H1 (cell line): ENCODE measurements at places on chromosomes 7 and 10. TPM values are rescaled to one million over a fixed set of nuclear protein-coding genes. Genes with fewer than 3 reads are reported as not detected.

CFAP43 gene
- 0.11 and 0.23 TPM in 2 replicates for total RNA-seq

INHBA gene
- total RNA-seq, result 2.7 and 2.8 TPM in 2 replicates

ZNF425 gene
- 4.0 and 6.1 TPM in 2 replicates for total RNA-seq

MSMB gene
- not detected in 2 replicates for total RNA-seq

HMX2 gene
- total RNA-seq, result 1.3 and 2.0 TPM in 2 replicates

GPR37 gene
- total RNA-seq, result 15.5 and 17.4 TPM in 2 replicates

CCDC136 gene
- total RNA-seq, result 43.7 and 47.7 TPM in 2 replicates

CNNM1 gene
- total RNA-seq, result 0.57 and 0.74 TPM in 2 replicates

MNX1 gene
- total RNA-seq, result 0.39 and 0.52 TPM in 2 replicates

VSTM2A gene
- 0.58 and 0.77 TPM in 2 replicates for total RNA-seq

LRGUK gene
- total RNA-seq, result 2.4 and 3.6 TPM in 2 replicates

AKR1E2 gene
- 3.5 TPM in 2 replicates for total RNA-seq

AKR1C4 gene
- not detected in 2 replicates for total RNA-seq

NXPH1 gene
- total RNA-seq, result 0.40 and 1.0 TPM in 2 replicates

VIPR2 gene
- 2.4 and 3.1 TPM in 2 replicates for total RNA-seq

TAS2R38 gene
- not detected in 2 replicates for total RNA-seq

PTF1A gene
- not detected in 2 replicates for total RNA-seq

ASB15 gene
- not detected in 2 replicates for total RNA-seq

UCMA gene
- 4.1 and 4.6 TPM in 2 replicates for total RNA-seq

FUOM gene
- 21.1 and 22.0 TPM in 2 replicates for total RNA-seq

CLCN1 gene
- 0.33 and 0.41 TPM in 2 replicates for total RNA-seq

EN2 gene
- total RNA-seq, result not detected in 2 replicates

ADGRA1 gene
- total RNA-seq, result 0.08 and 0.17 TPM in 2 replicates

GPR15LG gene
- not detected in 2 replicates for total RNA-seq

SEPTIN14 gene
- total RNA-seq, result not detected in 2 replicates

TRIM4 gene
- 6.6 and 7.3 TPM in 2 replicates for total RNA-seq

FRAT1 gene
- total RNA-seq, result 4.8 and 5.2 TPM in 2 replicates

JAKMIP3 gene
- 0.84 and 0.91 TPM in 2 replicates for total RNA-seq
